ENCODE measurements at places on chromosomes 11 and 22.
A peak's percentile ranks its signal among the peaks of the same experiment; 100 is the strongest.

DNA sequence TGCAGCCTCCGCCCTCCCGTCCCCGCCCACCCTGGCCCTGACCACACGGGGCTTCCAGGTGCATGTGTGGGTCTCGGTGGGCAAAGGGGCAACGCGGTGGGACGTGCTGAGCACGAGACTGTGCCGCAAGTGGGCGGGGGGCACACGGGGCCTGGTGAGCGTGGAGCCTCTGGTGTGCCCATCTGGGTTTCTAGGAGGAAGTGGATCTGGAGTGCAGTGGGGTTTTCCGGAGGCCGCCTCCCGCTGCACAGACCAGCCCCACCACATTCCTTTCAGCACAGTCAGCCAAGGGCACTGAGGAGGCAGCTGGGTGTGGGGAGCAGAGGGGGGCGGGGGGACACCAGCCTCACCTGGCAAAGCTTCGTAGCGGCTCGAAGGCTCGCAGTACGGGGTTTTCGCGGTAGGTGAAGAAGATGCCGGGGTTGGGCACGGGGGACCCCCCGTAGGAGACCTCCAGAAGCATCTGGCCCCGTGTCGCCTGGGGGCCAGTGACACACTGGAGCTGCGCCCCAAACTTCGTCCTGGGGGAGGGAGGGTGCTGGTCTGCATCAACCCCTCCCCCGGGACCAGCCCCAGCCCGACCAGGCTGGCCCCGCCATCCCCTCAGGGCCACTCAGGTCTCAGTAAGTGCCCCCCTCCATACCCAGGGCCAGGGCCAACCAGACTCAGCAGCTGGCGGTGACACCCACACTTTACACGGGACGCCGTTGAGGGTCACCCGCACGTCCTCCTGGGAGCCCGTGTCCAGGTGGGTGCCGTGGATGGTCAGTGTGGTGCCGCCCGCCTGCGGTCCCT is 12.4 kb upstream of the MAPK11 start:
- no peak for DNase-seq

DNA sequence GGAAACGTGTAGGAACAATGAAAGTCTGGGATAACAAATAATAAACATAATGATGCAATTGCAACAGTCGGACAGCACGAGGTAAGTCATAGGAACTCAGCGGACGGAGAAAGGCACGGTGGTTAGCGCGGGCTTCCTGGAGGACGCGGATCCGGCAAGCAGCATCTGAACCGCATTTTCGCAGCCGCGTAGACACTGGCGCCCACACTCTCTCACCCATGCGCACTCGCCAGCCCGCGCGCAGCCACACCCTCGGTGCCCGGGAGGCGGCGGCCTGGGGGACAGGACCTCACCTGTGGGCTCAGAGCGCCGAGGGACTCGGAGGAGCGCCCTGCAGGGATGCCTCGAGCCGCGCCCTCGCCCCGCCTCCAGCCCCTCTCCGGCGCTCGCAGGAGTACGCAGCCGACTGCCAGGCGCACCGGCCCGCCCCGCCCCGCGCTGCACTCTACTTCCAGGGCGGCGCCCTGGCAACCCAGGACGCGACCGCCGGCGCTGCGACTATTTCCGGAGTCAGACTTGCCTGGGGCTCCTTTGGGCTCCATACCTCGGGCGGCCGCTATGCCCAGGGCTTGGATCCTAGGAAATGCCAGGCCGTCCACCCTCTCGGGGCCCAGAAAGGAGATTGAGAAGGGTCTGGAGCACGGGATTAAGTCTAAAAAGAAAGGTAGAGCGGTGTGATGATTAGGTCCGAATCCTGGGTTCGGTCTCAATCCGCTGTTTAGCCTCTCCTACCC is at the start of gene TTLL1:
Gene TTLL1 (minus strand): TSS at position 408 of the 734 bp plus-strand sequence. CDS start 13,805 bp downstream, outside the sequence.
- peak; percentile 83 for DNase-seq

DNA sequence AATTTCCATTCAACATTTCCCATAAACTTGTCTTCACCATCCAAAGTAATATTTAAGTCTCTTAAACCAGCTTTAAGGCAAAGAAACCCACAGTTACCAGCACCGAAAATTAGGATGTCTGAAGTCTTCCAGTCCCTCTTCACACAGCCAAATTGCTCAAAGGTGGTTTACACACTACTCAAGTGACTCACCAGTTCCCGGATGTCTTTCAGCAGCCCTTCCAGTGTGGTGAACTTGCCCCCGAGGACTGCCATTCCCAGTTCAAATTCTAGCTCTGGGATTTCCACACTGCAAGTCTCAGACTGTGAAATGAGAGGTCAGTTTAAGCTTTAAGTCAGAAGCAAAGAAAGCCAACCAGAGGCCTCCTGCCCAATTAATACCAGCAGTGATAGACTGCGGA is 5.1 kb downstream of the ZPR1 start:
- DNase-seq: no peak

DNA sequence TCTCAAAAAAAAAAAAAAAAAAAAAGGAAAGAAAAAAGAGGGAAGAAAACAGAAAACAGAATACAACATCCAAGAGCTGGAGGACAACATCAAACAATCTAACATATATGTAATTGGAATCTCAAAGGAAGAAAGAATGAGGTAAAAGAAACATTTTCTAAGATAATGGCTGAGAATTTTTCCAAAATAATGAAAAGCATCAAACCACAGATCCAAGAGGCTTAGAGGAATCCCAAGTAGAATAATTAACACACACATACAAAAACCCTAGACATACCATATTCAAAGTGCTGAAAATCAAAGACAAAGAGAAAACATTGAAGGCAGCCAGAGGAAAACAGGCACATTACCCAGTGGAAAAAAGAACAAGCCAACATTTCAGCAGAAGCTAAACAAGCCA is 4.9 kb downstream of the SULT4A1 start:
- DNase-seq: no peak

DNA sequence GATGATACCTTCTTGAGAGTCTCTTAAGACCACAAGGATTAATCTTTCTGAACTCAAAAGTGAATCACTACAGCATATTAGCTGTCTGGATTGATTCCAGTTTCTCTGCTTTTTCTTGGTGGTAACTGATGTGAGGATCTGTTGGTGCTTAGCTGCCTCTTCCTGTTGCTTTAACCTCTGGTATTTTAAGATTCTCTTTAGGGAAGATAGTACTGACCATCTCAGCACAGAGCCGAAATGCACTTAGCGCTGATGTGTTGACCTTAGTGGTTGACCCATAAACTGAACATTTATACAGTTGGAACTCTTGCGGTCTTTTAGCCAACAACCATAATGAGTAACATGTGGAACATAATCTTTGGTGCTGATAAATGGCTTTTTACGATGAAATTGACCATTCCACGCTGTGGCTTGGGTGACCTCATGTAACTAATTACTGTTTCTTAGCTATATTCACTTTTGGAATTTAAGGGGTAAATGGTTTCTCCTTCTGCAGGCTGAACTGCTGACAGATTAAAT is 33.7 kb downstream of the APLP2 start:
- no peak for DNase-seq

DNA sequence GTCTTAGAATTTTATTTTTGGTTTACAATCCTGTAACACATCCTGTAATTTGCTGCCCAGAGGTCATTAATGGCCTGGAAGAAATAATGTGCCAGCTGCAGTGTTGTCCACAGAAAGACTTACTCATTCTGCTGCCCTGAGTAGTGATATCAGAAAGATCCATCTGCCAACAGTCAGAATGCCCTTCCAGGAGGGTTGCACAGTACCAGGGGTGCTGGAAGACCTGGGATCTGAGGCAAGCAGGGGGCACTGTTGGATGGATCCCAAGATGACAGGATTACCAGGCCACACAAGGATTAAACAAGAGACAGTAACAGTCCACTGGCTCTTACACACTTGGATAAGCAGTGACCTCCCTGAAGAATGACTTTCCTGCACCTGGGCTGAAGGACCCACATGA is 93.8 kb upstream of the TOP3B start:
- DNase-seq: no peak

DNA sequence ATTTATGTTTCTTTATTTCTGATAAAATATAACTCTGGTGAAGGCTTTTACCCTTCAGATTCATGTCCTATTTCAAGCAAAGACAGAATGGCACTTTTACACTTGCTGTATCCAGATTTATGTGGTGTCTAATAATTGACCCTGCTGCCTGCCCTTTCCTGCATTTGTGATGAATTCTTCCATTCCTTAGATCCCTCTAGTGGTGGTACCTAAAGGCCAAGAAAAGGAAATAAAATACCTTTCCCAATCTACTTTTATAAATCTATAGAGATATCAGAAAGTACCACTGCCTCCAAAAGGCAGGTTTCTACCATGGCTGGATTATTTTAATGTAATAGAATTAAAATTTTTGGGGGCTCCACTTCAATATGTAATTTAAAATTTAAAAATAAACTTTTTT is 34.2 kb downstream of the CCDC81 start:
- no peak for DNase-seq

GRCh38 chr11:72718101-72718501 is 34.1 kb downstream of the ARAP1 start:
- no peak for DNase-seq

GRCh38 chr11:61860054-61860903 is 31.1 kb downstream of the FADS3 start:
- DNase-seq: no peak

- DNase-seq: no peak
These were observed 475.6 kb downstream of the MIAT start for GRCh38 chr22:27133019-27133431.

- DNase-seq: no peak
These were observed 30.5 kb upstream of the GNB1L start for GRCh38 chr22:19884954-19885751.

DNA sequence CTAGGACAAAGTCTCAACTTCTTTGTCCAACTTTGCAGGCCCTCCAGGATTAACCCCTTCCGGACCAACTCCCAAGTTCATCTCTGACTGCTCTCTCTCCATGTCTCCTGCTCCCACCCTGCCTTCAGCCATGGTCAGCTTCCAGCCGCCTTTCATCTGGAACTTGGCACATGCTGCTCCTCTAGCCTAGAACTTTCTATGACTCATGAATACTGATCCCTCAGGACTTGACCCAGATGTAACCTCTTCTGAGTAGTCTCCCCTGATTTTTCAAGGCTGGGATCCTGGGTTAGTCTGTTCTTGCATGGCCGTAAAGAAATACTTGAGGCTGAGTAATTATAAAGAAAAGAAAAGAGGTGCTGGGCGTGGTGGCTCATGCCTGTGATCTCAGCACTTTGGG is 5.2 kb upstream of the SLC15A3 start:
- DNase-seq: no peak

- DNase-seq: peak; percentile 34
These were observed 51.5 kb downstream of the FAM181B start for GRCh38 chr11:82682003-82682751.

DNA sequence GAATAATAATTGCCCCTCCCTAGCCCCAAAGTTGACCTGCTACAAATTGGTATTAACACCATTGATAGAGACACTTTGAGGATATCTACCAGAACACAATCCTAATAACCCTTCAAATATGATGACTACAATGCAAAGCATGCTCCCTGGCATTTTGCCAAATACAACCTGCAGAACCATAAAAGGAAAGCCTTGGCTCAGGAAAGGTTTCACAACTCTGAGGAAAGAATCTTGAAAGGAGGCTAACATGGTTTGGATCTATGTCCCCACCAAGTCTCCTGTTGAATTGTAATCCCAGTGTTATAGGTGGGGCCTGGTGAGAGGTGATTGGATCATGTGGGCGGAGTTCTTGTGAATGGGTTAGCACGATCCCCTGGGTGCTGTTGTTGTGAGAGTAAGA is 140.4 kb upstream of the ARHGAP42 start:
- DNase-seq: no peak

- no peak for DNase-seq
These were observed 20.1 kb upstream of the BDNF start for GRCh38 chr11:27720277-27720830.

DNA sequence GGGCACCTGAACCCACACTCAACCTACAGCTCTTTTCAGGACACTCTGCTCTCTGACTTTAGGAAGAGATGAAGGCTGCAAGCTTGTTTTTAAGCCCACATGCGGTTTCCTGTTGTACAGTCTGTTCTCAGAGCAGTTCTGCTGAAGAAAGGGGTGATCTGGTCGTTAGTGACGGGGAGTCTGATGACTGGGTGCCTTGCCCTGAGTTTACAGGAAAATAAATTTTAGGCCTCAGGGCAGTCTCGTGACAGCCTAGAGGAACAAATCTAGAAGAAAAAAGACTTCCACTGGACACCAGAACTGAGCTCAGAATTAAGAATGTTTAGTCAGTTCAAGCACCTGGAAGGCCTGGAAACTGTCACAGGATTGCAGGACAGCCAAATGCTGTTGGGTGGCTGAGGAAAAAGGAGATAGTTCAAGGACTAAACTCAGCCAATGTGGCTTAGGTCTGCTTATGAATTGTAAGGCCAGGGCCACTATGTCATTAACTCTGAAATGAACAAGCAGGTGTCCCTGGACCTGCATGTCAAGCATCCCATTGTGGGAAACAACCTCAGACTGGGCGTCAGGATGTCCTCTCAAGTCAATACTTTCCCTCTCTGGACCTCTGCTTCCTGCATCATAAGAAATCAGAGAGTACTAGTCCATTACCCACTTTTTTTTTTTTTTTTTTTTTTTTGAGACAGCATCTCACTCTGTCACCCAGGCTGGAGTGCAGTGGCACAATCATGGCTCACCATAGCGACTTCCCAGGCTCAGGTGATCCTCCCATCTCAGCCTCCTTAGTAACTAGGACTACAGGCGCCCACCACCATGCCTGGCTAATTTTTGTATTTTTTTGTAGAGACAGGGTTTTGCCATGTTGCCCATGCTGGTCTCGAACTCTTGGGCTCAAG is 5.7 kb downstream of the PIK3IP1 start:
- no peak for DNase-seq

- DNase-seq: peak; percentile 32
These were observed at the start of gene SCUBE1 for GRCh38 chr22:43343262-43343669. Gene SCUBE1, minus strand, starts transcription at chr22:43343372. Its CDS starts 111 bp downstream, at chr22:43343261.

GRCh38 chr11:110614031-110614430 is 98.2 kb downstream of the ARHGAP20 start:
- no peak for DNase-seq

- no peak for DNase-seq
These were observed 394.1 kb downstream of the MN1 start for GRCh38 chr22:27407369-27407985.

DNA sequence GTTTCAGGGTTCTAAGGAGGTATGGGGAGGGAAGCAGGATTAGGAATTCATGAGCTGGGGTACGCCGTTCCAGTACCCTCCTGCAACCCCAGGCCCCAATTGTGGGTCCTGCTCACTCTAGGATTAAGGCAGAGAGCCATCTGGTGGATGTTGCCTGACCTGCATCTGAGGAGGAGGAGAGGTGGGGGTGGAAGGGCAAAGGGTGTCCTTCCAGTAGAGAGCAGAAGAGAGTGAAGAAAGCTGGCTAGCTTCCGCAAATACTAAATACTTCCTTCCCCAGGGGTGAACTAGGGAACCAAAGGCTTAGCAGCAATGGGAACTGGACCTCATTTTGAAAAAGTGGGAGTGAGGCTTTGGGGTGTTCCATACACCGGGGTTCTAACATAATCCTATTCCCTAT is 10.6 kb downstream of the LRRC51 start:
- DNase-seq: no peak

Data from DMS153 (cell line).